ENCODE measurements at places on chromosomes 16 and 17.

DNA sequence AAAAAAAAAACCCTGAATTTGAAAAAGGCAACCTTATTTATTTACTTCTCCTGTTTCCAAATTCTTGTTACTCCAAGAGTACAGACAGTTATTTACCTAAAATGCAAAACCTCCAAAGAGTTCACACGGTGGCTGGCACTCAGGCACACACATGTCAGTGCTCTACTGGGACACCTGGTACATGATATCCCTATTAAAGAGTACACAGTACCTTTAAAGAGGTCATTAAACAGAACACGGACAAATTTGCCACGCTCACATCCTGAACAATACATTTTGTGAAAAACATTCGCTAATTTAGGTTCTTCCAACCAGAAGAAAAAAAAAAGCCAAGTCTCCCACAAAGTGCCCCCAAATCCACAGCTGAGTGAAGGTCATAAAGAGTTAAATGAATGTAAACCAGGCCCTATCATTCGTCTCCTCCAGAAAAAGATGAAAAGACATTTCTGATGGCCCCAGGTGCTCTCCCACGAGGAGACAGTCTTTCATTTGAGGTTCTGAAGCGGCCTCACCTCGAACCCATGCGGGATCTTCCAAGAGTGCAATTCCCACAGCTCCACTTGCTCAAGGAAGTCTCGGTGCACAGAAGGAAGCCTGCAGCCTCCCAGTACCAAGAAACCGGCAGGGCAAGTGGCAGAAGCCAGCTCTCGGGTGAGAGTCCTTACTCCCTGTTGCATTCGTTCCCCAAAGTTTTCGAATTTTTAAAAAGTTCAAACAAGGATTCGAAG is 993 bp downstream of the ERN1 start:
- no peak for DNase-seq

- DNase-seq: no peak
Observed at GRCh38 chr16:87459027-87459426, 33.8 kb downstream of the ZCCHC14 start.

DNA sequence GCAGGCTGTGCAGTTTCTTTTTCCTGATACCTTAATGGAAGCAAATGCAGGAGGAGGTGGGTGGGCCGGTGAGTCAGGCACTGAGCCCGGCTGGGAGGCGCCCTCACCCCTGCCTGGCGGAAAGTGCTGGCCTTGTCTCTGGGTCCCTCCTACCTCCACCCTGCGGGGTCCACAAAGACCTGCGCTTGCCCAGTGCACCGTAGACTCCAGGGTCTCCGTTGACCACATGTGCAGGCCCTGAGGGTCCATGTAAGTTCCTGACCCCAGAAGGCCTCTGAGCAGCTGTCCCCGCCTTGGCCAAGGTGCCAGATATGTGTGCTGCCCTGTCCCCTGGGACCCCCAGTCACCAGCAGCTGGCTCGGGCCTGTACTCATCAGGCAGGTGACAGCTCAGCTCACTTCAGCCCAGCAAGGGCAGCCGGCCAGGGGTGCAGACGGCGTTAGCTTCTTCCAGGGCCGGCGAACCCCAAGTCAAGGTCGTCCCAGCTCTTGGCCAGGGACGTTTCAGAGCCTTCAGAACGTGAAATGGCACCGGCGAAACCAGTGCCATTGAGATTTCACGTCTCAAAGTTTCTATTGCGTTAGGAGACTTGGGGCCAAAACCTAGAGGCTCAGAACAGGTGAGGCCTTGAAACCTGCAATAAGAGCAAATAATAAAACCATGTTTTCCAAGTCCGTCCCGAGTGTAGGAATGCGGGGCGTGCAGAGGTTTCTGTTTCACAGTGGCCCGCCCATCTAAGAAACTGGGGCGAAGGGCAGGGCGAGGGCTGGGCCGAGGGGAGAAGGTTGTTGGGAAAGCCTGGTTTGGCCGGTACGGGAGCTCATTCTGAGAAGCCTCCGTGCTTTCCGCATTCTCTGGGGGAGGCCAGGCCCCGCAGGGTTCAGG is 12.1 kb downstream of the METRNL start:
- no peak for DNase-seq

GRCh38 chr17:10651927-10652326 is 5.2 kb downstream of the MYH3 start:
- DNase-seq: no peak

GRCh38 chr16:12672986-12673385 is 130.7 kb downstream of the CPPED1 start:
- no peak for DNase-seq

GRCh38 chr16:68490829-68491575 is 42.7 kb upstream of the SMPD3 start:
- DNase-seq: peak; percentile 18

DNA sequence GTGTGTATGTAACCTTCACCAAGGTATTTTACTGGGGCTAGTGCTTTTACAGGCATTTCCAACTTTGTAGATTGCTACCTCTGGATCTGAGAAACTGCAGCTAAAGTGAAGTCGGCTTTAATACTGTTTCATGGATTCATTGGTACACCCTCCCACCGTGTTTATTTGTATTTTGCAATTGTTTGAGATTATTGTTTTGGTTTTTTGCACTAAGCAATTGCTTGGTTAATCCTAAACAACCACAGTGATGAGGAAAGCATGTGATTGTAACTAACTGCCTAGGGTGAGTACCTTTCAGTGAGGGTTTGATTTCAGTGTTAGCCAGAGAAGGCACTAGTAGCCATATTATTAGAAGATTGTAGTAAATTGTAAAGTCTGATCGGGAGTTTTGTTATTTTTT is 3.3 kb downstream of the LUC7L3 start:
- DNase-seq: no peak

GRCh38 chr16:76278086-76278485 is 885 bp downstream of the CNTNAP4 start:
- no peak for DNase-seq

GRCh38 chr16:582614-583331 is 7.1 kb upstream of the RAB40C start:
- no peak for DNase-seq

DNA sequence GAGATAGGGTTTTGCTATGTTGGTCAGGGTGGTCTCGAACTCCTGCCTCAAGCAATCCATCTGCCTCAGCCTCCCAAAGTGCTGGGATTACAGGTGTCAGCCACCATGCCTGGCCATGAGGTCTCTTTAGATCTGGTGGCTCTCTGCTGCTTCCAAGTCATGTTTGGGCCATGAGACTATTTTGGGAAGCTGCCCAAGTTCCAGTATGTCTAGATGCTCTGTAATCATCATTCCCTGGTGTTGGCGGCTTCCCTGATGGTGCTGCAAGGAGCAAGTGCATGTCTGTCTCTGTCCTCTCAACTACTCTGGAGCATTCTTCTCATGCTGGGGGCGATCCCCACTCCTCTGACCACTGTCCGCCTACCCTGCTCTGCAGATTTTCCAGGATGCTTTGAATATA is 6.4 kb upstream of the ODF4 start:
- DNase-seq: no peak

DNA sequence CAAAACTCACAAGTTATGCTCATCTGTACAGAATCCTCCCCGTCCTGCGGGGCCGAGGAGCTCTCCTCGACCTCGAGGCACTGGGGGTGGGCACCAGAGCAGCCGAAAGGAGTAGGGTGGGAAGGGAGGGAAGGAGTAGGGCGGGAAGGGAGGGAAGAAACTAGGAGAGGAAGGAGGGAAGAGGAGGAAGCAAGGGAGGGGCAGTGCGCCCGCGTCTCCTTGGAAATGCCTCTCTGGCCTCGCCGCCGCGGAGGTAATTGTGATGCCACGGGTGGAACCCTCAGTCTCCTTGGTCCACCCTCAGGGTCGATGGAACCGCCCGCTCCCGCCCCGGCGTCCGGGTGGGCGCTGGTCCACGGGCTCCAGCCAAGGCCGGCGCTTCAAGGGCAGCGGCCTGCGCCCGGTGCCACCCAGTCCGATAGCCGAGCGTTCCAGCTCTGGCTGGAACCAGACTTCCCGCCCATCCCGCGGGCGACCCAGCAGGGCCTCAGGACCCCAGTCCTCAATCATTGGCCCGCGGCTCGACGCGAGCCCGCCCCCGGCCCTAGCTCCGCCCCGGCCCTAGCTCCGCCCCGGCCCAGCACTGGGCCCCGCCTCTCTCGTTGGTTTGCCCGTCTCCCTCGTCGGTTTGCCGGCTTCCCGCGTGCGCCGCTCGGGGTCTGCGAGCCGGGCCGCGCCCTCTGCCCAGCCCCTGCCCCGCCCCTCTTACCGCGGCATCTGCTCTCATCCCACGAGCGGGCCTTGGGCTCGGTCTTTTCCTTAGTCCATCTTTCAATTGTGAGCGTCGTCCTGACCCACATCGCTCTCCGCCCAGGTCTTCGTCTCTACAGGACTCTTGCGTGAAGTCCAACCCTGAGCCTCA is 596 bp downstream of the PROCA1 start:
- peak; percentile 72 for DNase-seq

- no peak for DNase-seq
Observed at GRCh38 chr17:21417921-21418320, 41.8 kb downstream of the KCNJ12 start.

DNA sequence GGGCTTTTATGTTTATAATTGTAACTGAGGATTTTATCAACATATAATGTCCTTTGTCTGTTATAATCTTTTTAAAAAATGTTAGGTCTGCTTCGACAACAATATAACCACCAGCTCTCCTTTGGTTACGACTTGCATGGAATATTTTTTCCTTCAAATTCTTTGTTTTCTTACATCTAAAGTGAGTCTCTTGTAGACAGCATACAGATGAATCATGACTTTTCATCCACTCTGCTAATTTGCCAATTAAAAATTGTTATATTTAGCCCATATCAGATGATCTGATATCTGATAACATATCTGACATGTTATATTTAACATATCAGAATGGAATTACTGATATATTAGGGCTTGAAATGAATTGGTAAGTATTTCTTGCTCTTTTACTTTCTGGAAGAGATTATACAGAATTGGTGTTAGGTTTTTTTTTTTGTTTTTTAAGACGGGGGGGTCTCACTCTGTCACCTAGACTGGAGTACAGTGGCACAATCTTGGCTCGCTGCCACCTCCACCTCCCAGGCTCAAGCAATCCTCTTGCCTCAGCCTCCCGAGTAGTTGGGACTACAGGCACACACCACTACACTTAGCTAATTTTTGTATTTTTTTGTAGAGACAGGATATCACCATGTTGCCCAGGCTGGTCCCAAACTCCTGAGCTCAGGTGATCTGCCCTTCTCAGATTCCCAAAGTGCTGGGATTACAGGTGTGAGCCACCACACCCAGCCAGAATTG is 27.5 kb downstream of the TBX21 start:
- no peak for DNase-seq

DNA sequence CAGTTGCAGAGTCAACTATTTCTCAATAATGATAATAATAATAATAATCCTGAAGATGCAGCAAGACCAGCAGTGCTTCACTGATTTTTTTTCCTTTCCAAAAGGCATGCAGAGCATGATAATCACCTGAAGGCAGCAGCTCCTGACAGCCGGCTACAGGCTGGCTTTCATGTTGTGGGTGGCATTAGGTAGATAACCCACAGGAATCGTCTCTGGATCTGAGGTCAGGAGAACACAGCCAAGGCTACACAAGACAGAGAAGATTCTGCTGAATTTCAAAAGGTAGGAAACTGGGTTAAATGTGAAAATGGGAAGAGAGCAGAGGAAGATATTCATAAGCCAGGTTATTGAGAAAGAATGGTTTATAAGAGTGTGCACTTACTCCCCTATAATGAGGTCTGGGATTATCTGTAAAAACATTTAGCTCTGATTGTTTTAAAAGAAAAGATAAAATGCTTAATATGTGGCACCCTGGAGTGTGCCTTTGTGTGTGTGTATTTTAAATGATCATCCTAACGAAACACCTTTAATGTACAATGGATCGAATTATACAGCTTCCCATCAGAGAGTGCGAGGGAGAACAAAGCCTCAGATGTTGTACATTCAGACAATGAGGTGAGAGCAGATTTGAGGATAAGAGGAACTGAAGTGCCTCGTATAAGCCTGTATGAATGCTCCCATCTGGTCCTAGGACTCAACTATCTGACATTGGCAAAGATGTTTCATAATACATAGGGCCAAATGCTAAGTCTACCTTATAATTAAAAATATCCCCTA is 273.1 kb downstream of the PHKB start:
- DNase-seq: no peak

DNA sequence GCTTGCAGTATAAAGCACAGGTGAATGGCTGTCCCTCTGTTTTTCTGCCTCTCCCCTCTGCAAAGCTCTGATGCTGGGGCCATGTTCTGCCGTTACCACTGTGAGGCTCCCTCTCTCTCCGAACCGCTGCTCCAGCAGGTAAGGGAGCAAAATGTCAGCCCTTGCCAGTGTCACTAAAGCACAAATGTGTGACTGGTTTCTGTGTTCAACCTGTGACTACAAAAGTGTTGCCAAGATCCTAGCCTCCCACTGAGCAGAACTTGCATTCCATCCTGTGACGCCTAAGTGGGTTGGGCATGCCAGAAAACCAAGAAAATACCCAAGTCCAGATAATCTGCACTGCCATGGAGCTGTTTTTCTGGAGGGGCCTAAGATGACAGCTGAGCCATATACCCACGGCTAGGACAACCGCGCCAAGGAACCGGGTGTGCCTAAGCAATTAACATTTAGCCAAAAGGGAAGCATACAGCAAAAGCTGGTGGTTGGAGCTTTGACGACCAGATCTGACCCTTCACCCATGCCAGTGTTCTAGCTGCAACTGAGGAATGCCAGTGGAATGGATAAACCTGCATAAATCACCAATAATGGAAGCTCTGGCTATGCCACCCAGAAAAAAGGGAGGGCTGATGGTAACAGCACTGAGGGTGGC is 35.0 kb downstream of the PSME3IP1 start:
- DNase-seq: no peak

DNA sequence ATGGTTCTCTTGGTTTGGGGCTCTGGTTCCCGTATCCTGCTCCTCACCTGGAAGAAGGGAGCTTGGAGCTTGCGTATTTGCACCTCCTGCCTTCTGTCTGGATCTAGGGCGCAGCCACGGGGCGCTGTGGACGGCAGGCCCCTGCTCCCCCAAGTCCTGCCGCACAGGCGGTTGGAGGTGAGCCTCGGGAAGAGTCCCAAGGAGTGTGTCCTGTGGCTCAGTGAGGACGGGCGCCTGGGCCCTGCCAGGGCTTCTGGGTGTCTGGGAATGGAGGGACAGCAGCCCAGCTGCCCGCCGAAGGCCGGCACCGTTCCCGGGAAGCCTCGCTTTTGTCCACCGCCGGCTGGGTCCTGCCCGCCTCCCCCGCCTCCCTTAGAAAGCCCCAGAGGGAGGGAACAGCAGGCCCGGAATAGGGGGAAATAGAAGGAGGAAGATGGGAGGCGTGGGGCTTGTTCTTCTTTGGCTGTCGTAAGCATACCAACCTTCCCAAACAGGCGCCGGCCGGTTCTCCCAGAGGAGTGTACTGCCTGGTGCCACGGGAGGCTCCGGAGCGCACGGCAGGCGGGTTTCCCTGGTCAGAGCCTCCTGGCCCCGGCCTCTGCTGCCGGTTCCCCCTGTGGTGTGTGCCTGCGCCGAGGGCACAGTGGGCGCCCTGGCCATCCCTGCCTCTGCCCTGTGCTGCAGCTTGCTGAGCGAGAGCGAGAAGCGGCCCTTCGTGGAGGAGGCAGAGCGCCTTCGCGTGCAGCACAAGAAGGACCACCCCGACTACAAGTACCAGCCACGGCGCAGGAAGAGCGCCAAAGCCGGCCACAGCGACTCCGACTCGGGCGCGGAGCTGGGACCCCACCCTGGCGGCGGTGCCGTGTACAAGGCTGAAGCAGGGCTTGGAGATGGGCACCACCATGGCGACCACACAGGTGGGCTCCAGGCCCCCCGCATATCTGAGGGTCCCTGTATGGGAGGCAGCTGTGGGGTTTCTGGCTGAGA is 1.8 kb downstream of the SOX8 start:
- peak; percentile 64 for DNase-seq

Measured in dorsolateral prefrontal cortex (tissue), 122 donors.